ENCODE measurements at places on chromosomes 6 and 20.

DNA sequence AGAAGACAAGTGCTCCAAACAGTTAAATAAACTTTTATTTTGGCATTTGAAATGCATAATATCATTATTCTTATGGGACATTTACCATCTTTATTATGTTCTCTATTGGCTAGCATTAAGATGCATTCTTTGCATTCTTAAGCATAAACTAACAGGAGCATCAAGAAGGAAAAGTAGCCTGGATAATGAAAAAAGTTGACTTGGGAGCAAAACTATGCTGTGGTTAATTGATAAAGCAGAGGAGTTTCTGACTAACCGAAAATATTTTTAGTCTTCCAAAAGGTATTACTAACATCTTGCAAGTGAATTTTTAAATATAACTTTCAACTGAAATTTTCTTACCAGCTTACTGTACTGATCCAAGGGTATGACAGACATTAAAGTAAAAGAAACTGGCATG is 140.3 kb downstream of the FLRT3 start:
- no peak for DNase-seq

GRCh38 chr6:166752097-166752496 is 125.0 kb upstream of the RPS6KA2 start:
- no peak for DNase-seq

DNA sequence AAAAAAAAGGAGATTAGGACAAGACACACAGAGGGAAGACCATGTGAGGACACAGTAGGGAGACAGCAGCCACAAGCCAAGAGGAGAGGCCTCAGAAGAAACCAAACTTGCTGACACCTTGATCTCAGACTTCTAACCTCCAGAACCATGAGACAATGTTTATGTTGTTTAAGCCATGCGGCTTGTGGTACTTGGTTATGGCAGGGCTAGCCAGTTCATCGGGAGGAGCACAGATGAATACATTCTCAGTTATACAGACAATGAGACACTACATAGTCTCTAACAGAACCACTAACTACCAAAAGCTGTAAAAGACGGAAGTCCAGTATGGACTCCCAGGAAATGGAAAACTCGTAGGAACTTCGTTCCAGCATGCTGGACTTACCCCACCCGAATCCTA is 116.8 kb downstream of the MBOAT1 start:
- DNase-seq: no peak

- no peak for DNase-seq
These were observed 5.1 kb upstream of the SYNJ2 start for GRCh38 chr6:157976345-157977175.

GRCh38 chr6:65059568-65059967 is 647.5 kb downstream of the EYS start:
- DNase-seq: no peak

DNA sequence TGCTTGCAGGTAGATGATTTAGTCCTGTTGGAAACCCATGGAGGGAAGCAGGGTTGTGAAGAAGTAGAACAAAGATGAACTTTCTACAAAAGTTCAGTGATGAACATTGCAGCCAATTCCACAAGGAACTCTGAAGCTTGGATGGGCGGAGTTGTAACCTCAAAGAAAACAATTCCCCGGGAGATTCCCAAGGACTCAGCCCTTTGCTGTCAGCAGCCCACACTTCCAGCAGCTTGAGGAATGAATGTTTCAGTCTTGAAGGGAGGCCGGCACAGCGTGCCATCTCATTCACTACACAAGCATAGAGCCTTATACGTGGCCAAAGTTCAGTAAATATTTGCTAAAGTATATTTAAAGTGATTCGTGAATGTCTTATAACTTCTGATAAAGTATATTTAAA is 269.4 kb downstream of the NKAIN2 start:
- no peak for DNase-seq

- no peak for DNase-seq
These were observed 36.3 kb downstream of the PLEKHG1 start for GRCh38 chr6:150635906-150636514.

GRCh38 chr6:1187293-1188131 is 124.4 kb upstream of the FOXQ1 start:
- DNase-seq: no peak

DNA sequence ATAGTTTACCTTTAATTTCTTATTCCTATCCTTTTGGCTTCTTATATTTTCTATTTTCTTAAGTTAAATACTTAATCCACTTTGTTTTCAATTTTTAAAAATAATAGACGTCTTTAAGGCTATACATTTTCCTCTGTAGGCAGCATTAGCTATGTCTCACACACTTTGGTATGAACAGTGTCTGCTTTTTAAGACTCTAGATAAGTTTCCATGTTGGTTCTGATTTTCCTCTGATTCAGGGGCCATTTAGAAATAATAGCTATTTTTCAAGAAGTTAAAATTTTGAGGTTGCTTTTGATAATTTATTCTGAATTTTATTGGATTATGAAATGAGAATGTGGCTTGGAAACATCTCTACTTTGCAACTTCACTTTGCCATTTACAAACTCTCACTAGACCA is 54.3 kb upstream of the PTGIS start:
- no peak for DNase-seq

DNA sequence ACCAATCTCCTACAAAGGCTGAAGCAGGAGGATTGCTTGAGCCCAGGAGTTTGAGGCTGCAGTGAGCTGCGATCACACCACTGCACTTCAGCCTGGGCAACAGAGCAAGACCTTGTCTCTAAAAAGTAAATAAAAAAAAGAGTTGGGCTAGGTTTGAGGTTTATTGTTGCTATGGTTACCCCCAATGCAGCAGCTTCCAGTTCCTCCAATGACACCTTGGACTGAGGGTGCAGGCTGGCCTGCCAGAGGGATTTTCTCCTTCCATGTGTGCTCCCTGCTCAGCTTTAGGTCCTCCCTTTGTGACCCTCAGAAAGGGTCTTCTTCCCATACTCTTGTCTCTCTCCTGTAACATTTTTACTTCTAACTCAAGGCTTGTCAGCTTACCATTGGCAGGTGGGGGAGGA is 10.6 kb upstream of the TBC1D20 start:
- no peak for DNase-seq

DNA sequence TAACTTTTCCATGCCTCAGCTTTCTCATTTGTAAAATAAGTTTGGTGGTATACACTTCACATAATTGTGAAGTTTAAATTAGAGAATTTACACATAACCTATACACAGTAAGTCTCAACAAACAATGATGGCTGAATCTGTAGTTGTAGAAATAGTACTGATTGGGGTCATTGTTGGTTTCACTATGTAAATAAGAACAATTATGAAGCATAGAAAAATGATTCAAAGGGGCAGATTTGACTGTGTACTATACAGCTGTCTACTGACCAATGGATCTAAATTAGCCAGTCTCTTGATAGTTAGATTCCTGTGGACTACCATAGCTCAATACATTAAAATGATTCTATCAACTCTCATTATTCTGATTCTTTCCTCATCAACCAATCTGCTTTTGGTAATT is 181.1 kb upstream of the STXBP5 start:
- DNase-seq: no peak

- no peak for DNase-seq
These were observed 63.6 kb downstream of the STK4 start for GRCh38 chr20:45029884-45030283.

- DNase-seq: no peak
These were observed 35.0 kb downstream of the RNF144B start for GRCh38 chr6:18422136-18422535.

GRCh38 chr6:142958343-142958742 is 13.4 kb upstream of the HIVEP2 start:
- DNase-seq: no peak

DNA sequence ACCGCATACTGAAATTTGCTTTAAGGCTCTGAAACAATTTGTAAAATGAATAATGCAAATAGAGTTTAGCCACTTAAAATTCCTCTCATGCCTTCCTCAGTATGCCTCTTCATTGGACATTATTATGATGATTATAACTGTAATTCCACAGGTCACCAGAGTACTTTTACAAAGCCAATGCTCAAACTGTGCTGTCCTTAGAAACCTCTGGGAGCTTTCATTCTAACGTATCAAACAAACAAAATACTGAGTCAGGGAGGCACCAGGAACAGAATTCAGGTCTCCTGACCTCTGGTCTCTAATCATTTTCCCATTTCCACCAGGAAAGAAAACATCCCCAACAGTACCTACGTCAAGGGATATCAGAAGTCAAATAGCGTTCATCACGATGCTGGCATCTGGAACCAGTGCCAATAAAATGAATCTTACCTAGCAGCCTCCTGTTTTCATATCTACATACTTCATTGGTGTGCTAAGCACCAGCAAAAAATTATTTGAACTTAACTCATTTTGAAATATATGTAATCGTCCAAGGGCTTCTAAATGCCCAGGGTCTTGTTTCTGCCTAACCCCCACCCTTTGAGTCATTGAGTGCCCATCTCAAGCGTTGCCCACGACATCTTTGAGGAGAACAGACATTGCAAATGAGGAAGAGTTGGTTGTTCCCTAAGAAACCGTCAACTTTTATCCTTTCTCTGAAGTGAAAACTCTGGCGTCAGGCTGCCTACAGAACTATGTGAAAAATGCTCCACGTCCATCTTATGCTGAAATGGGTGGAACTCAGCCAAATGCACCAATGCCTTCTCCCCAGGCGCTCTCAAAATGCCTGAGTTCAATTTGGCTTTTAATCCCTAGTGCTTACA is 37.9 kb downstream of the NEDD9 start:
- DNase-seq: no peak

DNA sequence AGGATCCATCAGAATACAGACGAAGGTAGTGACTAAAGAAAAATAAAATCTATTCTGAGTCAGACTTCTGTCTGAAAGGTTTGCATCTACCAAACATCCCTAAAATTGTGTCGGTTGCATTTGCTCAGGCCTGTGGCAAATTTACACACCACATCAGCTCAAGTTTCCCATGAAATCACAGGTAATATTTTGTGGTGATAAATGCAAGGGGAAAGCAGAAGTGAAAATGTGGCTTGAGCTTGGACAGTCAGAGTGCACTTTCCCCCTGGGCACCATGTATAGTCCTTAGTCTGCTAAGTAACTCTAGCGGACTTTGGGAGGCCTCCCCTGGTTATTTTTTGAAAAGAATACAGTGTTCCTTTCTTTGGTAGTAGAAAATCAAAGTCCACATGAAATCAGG is 159.1 kb downstream of the PKHD1 start:
- DNase-seq: no peak

DNA sequence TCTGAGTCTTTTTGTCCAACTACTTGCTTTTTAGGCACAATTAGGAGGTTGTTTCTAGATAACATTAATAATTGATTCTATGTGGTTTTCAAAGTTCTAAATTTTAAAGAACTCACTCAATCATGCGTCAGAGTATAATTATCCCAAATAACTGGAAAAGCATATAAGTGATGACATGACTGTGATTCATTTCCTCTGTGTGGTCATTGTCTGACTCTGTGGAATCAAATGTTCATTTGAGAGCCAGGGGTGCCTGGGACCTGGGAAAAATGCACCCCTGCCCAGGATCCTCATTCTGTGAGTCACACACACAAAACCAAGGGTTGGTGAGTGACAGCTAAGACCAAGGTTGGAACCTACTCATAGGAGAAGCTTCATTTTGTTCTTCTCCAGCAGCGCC is 127.1 kb upstream of the MLIP start:
- DNase-seq: no peak
